ENCODE measurements at places on chromosomes 16 and 17.

DNA sequence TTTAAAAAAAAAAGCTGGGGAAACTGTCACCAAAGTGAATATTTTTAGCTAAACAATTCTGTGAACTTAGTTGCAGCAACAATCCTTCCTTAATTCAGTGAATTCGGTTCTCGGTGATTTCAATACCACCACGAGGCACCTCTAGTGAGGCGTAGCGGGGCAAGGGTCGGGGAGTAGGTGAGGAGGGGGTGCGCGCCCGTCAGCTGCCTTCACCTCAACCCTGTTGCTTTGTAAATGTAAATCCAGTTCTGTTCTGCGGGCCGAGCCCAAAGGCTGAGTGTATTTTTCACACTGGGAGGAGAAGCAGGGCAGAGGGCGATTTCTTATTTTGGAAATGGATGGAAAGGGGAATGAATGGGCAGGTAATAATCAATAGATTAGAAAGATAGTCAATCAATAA is 17.4 kb downstream of the SALL1 start:
- no peak for DNase-seq

DNA sequence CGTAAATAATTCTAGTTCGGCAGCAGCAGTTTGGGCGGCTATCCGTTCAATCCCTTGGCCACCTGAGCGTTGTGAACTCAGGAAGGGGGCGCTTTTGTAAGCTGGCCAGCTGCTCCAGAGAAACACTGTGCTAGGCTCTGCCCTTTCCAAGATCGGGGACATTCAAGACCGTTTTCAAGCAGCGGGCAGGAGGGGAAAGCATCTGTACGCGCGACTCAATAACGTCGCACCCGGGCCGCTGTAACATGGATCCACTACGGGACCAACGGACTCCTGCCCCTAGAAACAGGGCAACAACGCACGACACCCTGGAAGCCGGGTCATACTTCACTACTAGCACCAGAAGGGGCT is 463 bp downstream of the TOP2A start:
- DNase-seq, result no peak

DNA sequence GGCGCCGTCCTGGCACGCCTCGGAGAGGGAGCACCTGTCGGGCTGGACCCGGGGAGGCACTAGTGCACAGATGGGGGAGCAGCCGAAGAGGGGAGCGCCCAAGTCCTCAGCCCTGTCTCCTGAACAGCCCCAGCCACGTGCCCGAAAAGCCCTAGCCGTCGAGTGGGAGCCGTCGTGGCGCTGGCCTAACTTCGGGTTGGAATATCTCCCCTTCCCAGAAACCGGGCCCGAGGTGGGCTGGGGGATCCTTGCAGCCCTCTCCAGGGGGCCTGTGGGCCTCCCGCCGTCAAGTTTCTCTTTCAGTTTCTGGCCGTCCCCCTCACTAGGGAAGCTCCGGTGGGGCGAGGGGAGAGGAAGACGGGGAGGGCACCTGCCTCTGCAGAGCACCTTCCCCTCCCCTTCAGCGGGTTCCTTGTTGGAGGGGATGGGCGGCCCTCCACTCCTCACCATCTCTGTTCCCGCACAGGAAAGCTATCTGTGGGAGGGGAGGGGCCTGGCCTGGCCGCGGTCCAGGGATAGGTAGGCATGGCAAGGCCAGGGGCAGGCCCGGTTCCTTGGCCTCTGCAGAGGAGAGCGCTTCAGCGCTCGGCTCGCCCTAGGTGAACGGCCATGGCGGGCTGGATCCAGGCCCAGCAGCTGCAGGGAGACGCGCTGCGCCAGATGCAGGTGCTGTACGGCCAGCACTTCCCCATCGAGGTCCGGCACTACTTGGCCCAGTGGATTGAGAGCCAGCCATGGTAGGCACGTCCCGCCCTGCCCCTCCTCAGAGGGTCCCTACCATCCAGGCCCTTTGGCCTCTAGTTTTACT is 709 bp downstream of the STAT5A start:
- DNase-seq, result peak; percentile 53

GRCh38 chr16:17318238-17318637 is 152.5 kb downstream of the XYLT1 start:
- no peak for DNase-seq

- no peak for DNase-seq
These were observed 64.0 kb downstream of the USP32 start for GRCh38 chr17:60327901-60328273.

GRCh38 chr16:1338119-1338730 is 4.8 kb downstream of the BAIAP3 start:
- DNase-seq, result no peak

DNA sequence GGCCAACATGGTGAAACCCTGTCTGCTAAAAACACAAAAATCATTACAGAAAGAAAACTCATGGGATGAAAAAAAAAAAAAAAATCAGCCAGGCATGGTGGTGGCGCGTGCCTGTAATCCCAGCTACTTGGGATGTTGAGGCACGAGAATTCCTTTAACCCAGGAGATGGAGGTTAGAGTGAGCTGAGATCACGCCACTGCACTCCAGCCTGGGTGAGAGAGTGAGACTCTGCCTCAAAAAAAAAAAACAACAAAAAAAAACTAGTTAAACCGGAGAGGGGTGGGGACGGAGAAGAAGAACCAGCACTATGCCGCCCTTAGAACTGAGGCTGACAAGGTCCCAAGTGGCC is 7.4 kb upstream of the NOTUM start:
- DNase-seq, result no peak

GRCh38 chr17:63178530-63178929 is 212.5 kb downstream of the TANC2 start:
- DNase-seq, result no peak
